ENCODE measurements at places on chromosomes 1 and 21.

GRCh38 chr1:220924331-220924970, 45.2 kb downstream of the HLX start:
- DNase-seq = no peak

DNA sequence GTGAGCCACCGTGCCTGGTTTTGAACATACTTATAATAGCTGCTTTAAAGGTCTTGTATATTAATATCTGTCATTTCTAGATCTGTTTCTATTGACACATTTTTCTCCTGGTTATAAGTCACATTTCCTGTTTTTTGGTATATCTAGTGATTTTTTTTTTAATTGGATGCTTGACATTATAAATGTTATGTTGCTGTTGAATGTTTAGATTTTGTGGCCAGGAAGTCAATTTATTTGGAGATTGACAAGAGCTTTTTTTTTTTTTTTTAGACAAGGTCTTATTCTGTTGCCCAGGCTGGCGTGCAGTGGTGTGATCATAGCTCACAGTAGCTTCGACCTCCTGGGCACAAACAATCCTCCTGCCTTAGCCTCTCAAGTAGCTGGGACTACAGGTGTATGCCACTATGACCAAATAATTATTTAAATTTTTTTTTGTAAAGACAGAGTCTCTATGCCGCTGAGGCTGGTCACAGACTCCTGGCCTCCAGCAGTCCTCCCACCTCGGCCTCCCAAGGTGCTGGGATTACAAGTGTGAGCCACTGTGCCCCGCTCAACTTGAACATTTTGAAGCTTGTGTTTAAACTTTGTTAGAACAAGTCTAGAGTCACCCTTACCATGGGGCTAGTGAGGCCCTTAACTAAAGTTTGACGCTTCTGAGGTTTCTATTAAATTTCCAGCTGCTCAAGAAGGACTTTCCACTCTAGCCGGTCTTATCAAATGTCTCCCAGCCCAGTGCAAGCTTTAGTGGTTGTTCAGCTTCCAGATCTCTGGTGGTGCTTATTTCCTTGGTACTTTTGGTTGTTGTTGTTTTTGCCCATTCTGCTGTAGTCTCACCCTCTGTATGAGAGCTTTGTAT, 8.6 kb upstream of the CHI3L2 start:
- DNase-seq = no peak

DNA sequence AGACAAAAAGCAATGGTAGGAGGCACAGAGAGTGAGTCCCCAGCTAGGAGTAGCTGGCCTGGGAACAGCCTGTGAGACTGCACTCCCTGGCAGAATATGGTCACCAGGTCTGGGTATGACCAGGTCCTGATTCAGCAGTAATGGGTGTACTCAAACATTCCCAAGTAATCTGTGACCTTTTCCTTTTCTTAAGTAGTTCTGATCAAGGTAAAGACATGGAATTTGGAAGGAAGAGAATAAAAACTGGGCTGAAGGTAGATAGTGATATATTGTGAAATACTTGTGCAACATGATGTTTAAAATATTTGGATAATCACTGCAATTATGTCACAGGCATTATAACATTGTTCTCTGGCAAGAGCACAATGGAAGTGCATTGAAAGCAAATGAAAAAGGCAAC, 147.2 kb upstream of the DPYD start:
- DNase-seq = no peak

- DNase-seq = no peak
Measured at GRCh38 chr1:7517611-7518330, 253.3 kb upstream of the VAMP3 start.

DNA sequence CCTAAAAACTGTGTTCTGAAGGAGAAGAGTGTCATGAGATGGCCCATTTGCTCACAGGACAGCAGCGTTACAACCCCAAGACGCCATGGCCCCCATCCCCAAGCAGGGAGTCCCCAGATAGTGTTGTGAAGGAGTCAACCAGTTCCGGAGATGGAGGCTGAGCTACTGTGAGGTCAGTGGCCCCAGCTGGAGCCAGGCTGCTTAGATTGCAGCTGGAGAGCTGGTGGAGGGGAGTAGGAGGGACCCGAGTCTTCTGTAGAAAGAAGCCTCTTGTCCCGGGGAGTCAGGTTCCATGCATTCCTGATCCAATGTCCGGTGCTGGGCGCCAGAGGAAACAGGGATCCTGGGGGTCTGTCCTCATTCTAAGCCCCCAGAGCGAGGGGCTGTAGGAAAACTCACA, 93.5 kb upstream of the SIM2 start:
- no peak for DNase-seq

DNA sequence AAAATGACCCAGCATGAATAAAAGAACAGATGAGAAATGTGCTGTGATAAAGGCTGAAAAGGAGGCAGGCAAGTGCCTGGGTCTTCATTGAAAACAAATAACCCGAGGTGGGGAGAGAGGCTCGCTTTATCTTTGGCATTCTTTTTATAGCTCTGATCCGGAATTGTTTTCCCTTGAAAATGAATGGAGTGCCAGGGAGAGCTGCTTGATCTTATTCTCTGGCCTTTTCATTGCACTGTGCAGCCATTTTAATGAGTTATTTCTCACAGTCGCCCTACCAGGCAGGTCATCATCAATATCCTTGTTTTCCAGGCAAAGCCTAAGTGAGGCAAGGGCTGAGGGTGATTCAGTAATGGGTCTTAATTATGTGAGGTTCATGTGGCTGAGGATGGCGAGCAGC, 39.8 kb upstream of the HLX start:
- no peak for DNase-seq

GRCh38 chr1:24015221-24016210, 35.4 kb upstream of the SRSF10 start:
- DNase-seq = no peak

GRCh38 chr1:230743899-230744298, 3.3 kb upstream of the CAPN9 start:
- no peak for DNase-seq

- DNase-seq = no peak
Measured at GRCh38 chr1:182185842-182186756, 124.6 kb upstream of the ZNF648 start.

GRCh38 chr1:81974222-81974841, 173.6 kb downstream of the ADGRL2 start:
- DNase-seq = no peak

GRCh38 chr21:45084121-45084520, 9.7 kb downstream of the ADARB1 start:
- DNase-seq = no peak

DNA sequence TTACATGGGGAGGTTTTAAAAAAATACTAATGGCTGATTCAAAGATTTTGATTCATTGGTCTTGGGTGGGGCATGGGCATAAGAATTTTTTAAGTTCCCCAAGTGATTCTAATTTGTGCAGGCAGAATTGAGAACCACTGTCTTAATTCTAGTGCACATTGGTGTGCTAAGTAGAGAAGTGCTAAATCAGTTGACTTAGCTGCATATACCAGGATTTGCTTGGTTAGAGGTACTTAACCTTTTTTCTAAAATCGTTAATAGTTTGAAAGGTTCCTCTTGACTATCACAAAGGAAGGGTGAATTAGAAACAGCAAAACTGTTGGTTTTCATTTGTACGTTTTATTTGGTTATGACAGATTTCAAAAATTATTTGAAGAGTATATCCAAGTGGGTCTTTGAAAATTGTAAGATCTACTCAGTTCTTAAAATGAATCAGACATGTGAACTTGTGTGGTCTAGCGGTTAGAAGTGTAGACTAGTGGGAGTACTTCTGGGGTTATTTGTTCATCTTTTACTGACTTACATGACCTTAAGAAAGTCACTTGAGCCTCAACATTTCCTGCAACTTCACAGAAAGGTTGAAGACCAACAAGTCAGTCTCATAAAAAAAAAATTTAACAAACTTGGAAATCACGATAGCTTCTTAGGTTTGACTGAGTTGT, 66.7 kb downstream of the RPAP2 start:
- DNase-seq = no peak

DNA sequence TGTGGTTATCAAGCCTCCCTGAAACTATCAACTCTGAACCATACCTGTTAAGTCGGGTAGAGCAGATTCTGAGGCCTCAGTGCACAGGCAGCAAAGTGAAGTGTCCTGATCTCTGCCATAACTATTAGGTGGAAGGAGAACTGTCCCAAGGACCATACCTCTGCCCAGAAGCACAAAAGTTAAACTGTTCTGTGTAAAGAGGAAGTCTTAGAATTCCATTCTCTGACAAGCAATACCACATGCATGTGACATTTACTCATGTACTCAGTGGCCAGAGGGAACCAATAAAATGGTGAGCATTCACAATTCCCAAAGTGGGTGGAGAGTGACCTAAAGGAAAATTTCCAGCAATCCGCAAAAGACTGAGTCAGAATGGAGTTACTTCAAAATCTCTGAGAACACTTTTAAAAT, 61.0 kb downstream of the TOR3A start:
- no peak for DNase-seq
